Osteocyte (in vitro differentiated cells): ENCODE measurements at places on chromosomes 4 and X. TPM values are rescaled to one million over a fixed set of nuclear protein-coding genes. Genes with fewer than 3 reads are reported as not detected.

GRCh38 chr4:174580597-174580996 is 58.3 kb upstream of the HPGD start:
- H3K27ac ChIP-seq = no peak overlapping the region
- H3K36me3 ChIP-seq = no peaks in the 10 kb centered on the region
- peaks cover 6% of the 10 kb centered on the region for H3K27me3 ChIP-seq
- no peaks in the 10 kb centered on the region for H3K4me1 ChIP-seq

DNA sequence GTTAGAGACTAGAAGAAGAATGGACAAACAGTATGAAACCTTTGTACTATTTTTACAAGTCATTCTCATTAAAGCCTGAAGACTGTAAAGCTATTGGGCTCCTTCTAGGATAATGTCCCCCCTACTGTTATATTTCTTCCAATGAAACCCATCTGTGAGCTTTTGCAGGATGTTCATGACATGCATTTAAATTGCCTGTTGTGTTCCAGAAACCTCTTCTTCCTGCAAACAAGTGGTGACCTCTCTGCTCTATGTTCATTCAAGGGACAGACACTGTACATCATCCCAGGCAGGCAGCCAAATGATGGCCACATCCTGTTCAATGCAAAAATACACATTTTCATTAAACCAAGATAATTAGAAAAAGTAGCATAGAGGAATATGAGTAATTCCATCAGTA is 128.0 kb downstream of the C4orf33 start:
- H3K27ac ChIP-seq = no peak overlapping the region
- H3K4me1 ChIP-seq = peaks cover 27% of the 10 kb centered on the region
- H3K4me3 ChIP-seq = no peak overlapping the region
- no peaks in the 10 kb centered on the region for H3K27me3 ChIP-seq
- no peak for DNase-seq

- no peak for DNase-seq
- peaks cover 48% of the 10 kb centered on the region for H3K36me3 ChIP-seq
- H3K27me3 ChIP-seq = no peaks in the 10 kb centered on the region
- H3K4me3 ChIP-seq = no peak overlapping the region
- H3K4me1 ChIP-seq = no peaks in the 10 kb centered on the region
Observed at GRCh38 chr4:3179126-3179706, 69.7 kb upstream of the MSANTD1 start.

GRCh38 chr4:108814326-108814725 is 51.5 kb upstream of the ETNPPL start:
- no peak overlapping the region for H3K27ac ChIP-seq
- no peak overlapping the region for H3K4me3 ChIP-seq
- peaks cover 11% of the 10 kb centered on the region for H3K27me3 ChIP-seq
- H3K4me1 ChIP-seq = no peaks in the 10 kb centered on the region
- no peaks in the 10 kb centered on the region for H3K36me3 ChIP-seq

- H3K36me3 ChIP-seq = peaks cover 13% of the 10 kb centered on the region
- no peak overlapping the region for H3K27ac ChIP-seq
- no peak overlapping the region for H3K4me3 ChIP-seq
- no peak for DNase-seq
- H3K4me1 ChIP-seq = peaks cover 11% of the 10 kb centered on the region
Observed at GRCh38 chr4:25830548-25830947, 32.2 kb downstream of the SEL1L3 start.

DNA sequence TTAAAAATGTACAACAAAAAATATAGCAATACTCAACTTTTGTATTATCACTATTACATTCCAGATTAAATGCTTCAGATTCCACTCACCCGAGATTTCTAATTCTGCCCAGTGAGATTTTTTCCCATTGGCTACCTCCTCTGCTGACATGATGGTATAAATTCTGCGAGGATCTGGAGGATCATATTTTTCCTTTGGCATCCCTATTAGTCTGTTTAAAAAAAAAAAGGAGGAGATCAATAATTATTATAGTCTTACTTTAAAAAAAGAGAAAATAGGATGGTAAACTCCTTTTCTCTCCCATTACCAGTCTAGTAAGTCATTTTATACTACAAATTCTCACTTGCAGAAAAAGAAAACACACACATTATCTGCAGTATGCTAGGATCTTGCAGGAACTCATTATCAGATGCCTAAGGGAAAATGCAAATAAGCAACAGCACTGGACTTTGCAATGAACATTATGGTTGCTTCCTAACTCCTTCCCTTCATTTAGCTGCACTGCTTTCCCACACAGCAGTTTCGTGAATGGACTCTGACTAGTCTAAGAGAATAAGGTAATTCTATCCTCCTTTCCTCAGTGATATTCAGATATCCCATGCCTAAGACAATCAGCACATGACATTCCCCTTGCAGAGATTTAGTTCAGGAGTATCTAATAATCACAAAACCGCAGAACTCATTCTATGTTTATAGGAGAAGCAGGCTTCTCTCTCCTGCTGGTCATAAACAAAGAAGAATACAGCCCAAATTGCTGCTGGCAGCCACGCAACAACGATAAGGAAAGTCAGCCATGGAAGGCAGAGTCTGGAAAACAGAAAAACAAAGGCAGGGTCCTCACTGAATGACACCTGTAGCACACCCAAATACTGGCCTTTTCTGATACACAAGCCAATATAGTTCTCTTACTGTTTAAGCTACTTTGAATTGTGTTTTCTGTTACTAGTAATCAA is 42.7 kb downstream of the CNOT6L start:
- H3K4me3 ChIP-seq = no peak overlapping the region
- no peaks in the 10 kb centered on the region for H3K27me3 ChIP-seq
- no peak overlapping the region for H3K27ac ChIP-seq
- H3K36me3 ChIP-seq = peaks cover 13% of the 10 kb centered on the region
- no peak for DNase-seq

DNA sequence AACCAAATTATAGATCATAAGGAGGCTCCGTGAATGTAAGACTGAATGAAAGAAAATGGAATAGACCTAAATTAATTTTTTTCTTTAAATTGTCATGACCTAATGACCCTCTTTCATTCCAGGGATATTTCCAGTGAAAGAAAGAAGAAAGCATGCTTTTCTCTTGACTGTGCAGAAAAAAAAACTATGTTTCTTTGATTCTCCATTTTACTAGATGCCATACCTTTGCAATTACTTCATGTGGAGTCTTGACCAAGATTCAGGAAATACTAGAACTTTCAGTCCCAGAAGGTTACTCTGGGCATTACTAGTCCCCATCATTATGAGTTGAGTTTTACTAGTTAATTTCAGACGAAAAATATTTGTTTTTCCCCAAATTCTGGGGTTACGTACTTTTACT is 6.4 kb upstream of the COMMD8 start:
- no peaks in the 10 kb centered on the region for H3K4me1 ChIP-seq
- no peak overlapping the region for H3K4me3 ChIP-seq
- no peaks in the 10 kb centered on the region for H3K27me3 ChIP-seq

- H3K4me3 ChIP-seq = no peak overlapping the region
- no peak for DNase-seq
- H3K27ac ChIP-seq = no peak overlapping the region
- no peaks in the 10 kb centered on the region for H3K27me3 ChIP-seq
Observed at GRCh38 chr4:123449780-123450179, 53.2 kb downstream of the SPRY1 start.

DNA sequence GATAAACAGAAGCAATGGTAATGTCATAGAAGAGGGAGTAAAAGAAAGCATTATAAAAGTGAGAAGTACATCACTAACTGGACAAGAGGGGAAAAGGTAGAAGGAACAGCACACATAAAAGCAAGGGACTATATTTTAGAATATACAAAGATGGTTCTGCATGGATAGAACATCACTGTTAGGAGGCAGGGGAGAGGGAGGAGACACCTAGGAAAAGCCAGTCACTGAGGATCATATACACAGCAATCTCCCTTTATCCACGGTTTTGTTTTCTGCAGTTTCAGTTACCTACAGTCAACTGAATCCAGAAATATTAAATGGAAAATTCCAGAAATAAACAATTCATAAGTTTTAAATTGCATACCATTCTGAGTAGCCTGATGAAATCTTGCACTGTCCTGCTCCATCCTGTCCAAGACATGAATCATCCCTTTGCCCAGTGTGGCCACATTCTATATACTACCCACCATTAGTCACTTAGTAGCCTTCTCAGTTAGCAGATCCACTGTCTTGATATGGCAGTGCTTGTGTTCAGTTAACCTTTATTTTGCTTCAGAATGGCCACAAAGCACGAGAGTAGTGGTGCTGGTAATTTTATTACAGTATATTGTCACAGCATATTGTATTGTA is 74.2 kb downstream of the PPA2 start:
- no peaks in the 10 kb centered on the region for H3K27me3 ChIP-seq
- peaks cover 32% of the 10 kb centered on the region for H3K36me3 ChIP-seq
- H3K27ac ChIP-seq = peak overlapping the region; percentile 8
- no peak for DNase-seq
- H3K4me1 ChIP-seq = peaks cover 9% of the 10 kb centered on the region

DNA sequence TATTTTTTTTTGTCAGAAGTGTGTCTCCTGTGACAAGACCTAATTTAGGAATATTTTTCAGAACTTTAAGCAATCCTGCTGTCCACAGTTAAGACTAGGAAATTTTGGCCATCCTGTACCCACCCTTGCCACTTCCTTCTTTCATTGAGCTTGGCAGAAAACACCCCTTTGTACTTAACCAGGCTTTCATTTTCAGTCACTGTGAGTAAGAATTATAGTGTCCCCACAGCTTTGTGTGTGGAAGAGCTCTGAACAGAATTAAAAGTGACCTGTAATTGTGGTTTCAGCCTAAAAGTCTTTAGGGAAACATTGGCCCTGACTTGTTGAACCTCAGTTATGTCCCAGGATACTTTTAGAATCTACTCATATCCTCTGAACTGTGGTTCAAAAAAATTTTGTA is 153.7 kb upstream of the BMP3 start:
- no peaks in the 10 kb centered on the region for H3K36me3 ChIP-seq
- no peaks in the 10 kb centered on the region for H3K4me1 ChIP-seq

DNA sequence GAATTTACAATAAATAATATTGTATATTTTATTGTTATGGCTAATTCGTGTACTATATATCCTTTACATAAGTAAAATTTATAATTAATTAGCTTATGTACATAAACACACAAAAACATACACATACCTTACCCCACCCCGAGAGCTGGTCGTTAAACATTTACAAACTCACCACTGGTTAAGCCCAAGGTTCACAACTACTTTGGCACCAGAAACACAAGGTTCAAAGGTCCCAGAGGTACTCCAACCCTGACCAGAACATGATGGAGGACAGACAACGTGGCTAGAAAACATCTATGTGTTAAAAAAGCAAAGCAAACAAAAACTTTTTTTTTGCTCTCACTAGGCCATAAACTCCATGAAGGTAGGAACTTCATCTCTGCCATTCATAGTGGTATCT is 37.7 kb downstream of the SLC25A5 start:
- no peak overlapping the region for H3K4me3 ChIP-seq
- peaks cover 37% of the 10 kb centered on the region for H3K4me1 ChIP-seq
- H3K27ac ChIP-seq = no peak overlapping the region
- no peak for DNase-seq
- H3K36me3 ChIP-seq = no peaks in the 10 kb centered on the region
- no peaks in the 10 kb centered on the region for H3K27me3 ChIP-seq

GRCh38 chr4:71025654-71026053 is 32.2 kb downstream of the DCK start:
- no peak for DNase-seq
- H3K36me3 ChIP-seq = peaks cover 23% of the 10 kb centered on the region
- no peaks in the 10 kb centered on the region for H3K27me3 ChIP-seq
- peak overlapping the region; percentile 85 for H3K27ac ChIP-seq
- H3K4me1 ChIP-seq = peaks cover 22% of the 10 kb centered on the region

DNA sequence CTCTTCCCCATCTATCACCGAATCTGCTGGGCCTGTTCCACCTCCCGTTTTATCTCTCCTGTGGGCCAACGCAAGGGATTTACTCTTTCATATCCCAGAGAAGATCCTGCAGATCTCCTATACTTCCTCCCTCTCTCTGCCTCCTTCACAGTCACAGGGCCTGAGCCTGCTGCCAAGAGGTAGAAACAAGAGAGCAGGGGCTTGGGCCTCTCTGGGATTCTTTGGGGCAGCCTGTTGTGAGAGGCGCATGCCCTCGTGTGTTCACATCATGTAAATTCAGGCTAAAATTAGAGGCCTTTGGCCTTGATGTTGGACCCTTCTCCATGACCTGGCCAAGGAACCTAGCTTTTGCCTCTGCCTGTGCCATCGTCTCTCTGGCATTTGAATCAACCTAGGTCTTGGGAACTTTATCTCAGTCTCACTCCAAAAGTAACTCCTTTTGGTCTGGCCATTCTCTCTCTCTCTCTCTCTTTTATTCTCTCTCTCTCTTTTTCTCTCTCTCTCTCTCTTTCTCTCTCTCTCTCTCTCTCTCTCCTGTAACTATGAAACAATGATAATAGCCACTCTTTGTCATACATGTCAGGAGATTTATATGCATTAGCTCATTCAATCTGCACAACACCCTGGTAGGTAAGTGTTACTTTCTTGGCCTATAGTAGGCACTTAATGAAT is 20.0 kb upstream of the EFNB1 start:
- peaks cover 7% of the 10 kb centered on the region for H3K27me3 ChIP-seq
- peak; percentile 54 for DNase-seq
- no peak overlapping the region for H3K4me3 ChIP-seq

DNA sequence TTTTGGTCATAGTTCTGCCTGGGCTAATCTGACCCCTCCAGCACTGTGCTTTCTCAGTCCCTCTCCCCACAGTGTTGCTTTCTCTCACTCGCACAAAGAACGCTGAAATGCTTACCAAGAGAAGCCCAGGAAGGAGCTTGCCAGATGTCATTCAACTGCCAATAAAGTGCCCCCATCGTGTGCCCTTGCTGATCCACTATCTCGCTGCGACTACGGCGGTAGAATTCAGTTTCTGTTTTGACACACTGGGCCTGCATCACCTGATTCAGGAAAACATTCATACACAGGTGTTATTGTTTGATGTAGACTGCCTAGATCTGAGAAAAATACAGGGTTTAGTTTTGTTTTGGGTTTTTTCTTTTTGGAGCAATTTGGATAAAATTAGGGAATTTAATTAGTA is 121.2 kb downstream of the MANBA start:
- no peak for DNase-seq
- no peak overlapping the region for H3K4me3 ChIP-seq
- no peaks in the 10 kb centered on the region for H3K4me1 ChIP-seq

DNA sequence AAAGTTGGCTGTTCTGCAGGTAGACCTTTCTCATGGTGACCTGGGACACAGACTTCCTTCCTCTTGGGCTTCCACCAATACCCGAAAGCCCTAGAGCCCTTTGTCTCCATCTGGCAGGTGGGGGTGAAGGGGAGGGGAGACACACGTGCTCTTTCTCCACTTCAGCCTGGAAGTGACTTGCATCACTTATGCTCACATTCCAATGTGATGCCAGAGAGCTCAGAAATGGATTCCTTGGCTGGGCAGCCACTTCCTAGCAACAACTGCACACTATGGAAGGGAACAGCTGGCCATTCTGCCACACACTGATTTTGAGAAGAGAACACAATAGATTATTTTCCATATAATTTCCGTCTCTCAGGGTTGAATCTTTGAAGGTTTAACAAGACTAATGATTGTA is 36.3 kb downstream of the C4orf51 start:
- no peaks in the 10 kb centered on the region for H3K4me1 ChIP-seq
- H3K27me3 ChIP-seq = no peaks in the 10 kb centered on the region
- peaks cover 3% of the 10 kb centered on the region for H3K36me3 ChIP-seq
- H3K4me3 ChIP-seq = no peak overlapping the region

KDR gene
- 0.18 and 0.24 TPM in 2 replicates for total RNA-seq

SRPX2 gene
- 42.8 and 47.9 TPM in 2 replicates for total RNA-seq

SLC34A2 gene
- not detected in 2 replicates for total RNA-seq
